Activated B cell treated with CpG ODN at 0.5 μM for 24 hours (primary cell): ENCODE measurements at places on chromosomes 11 and 22. TPM values are rescaled to one million over a fixed set of nuclear protein-coding genes. Genes with fewer than 3 reads are reported as not detected.

Gene SPINDOC
- 18.7 and 20.8 TPM in 2 replicates for total RNA-seq

Gene CCDC87
- 0.22 and 0.31 TPM in 2 replicates for total RNA-seq

Gene PARVA
- total RNA-seq = not detected in 2 replicates

Gene HMGXB4
- 22.5 and 24.8 TPM in 2 replicates for total RNA-seq

Gene SCGB1A1
- total RNA-seq = not detected in 2 replicates

Gene TCN2
- not detected in 2 replicates for total RNA-seq

Gene HSPB2
- total RNA-seq = not detected in 2 replicates

Gene C11orf65
- 0.69 and 1.7 TPM in 2 replicates for total RNA-seq

Gene CD82
- 728 and 770 TPM in 2 replicates for total RNA-seq

Gene EXPH5
- total RNA-seq = 0.27 and 0.29 TPM in 2 replicates

Gene CLMP
- total RNA-seq = not detected in 2 replicates

Gene CTSF
- 2.0 and 3.6 TPM in 2 replicates for total RNA-seq

Gene YAP1
- not detected in 2 replicates for total RNA-seq

Gene CRYBB3
- total RNA-seq = not detected in 2 replicates

DNA sequence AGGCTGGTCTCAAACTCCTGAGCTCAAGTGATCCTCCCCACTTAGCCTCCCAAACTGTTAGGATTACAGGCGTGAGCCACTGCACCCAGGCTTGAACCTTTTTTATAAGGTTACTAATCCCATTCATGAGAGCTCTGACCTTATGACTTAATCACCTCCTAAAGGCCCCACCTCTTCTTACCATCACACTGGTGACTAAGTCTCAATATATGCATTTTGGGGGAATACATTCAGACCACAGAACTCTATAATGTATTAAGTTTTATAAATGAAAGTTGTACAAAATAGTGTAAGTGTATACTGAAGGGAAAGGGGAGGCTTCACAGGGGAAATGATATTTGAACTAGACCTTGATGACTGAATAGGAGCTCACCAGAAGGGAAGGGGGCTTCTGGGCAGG lies 28.4 kb upstream of the RBFOX2 start:
- no peaks in the 10 kb centered on the region for H3K36me3 ChIP-seq
- H3K4me3 ChIP-seq = no peak overlapping the region
- H3K27me3 ChIP-seq = peaks cover 16% of the 10 kb centered on the region

- H3K4me3 ChIP-seq = no peak overlapping the region
- no peaks in the 10 kb centered on the region for H3K4me1 ChIP-seq
- DNase-seq = no peak
- H3K36me3 ChIP-seq = no peaks in the 10 kb centered on the region
- H3K27ac ChIP-seq = no peak overlapping the region
- peaks cover 21% of the 10 kb centered on the region for H3K27me3 ChIP-seq
Observed at GRCh38 chr11:76846441-76846840, 14.3 kb upstream of the ACER3 start.

- no peaks in the 10 kb centered on the region for H3K27me3 ChIP-seq
- H3K4me3 ChIP-seq = no peak overlapping the region
- peaks cover 45% of the 10 kb centered on the region for H3K4me1 ChIP-seq
Observed at GRCh38 chr11:121417055-121417551, 35.0 kb upstream of the SORL1 start.

- peak within 1 kb of the TSS; percentile 95 for H3K27ac ChIP-seq
- no peaks in the 10 kb centered on the region for H3K27me3 ChIP-seq
- DNase-seq = peak; percentile 82
- H3K4me3 ChIP-seq = peak within 1 kb of the TSS; percentile 92
- H3K36me3 ChIP-seq = peaks cover 69% of the 10 kb centered on the region
- peaks cover 66% of the 10 kb centered on the region for H3K4me1 ChIP-seq
Observed at GRCh38 chr11:66069715-66070603, at the start of gene PACS1. Gene PACS1, plus strand, starts transcription at chr11:66070272. Its CDS starts 215 bp downstream, at chr11:66070487.

DNA sequence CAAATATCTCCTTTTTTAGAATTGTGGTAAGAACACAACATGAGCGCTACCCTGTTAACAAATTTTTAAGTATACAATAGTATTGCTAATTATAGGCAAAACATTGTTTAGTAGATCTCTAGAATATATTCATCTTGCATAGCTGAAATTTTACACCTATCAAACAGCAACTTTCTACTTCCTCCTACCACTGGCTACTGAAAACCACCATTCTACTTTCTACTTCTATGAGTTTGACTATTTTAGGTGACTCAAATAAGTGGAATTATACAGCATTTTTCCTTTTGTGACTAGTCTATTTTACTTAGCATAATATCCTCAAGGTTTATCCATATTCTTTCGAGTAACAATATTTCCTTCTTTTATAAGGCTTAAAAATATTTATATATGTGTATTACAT lies 128.4 kb downstream of the FAM76B start:
- H3K27me3 ChIP-seq = peaks cover 2% of the 10 kb centered on the region
- DNase-seq = no peak
- no peak overlapping the region for H3K4me3 ChIP-seq

DNA sequence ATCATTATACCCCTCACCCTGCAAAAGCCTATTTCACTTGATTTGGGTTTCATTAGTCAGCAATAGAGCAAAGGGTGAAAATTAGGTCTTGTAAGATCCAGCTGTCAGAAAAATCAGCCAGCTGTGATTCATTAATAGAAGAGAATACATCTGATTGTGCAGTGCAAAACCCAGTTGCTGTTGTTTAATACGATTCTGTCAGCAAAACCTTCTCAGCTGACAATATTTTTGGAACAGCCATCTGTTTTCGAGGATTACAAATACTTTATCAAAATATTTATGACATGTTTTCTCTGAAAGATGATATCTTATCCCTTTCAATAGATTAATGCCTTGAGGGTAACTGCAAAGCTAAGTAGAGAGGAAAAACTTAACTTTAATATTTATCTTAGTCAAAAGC lies 1354.0 kb upstream of the RAG2 start:
- no peaks in the 10 kb centered on the region for H3K27me3 ChIP-seq
- H3K4me1 ChIP-seq = no peaks in the 10 kb centered on the region
- no peak for DNase-seq
- H3K36me3 ChIP-seq = no peaks in the 10 kb centered on the region
- no peak overlapping the region for H3K4me3 ChIP-seq
- no peak overlapping the region for H3K27ac ChIP-seq

DNA sequence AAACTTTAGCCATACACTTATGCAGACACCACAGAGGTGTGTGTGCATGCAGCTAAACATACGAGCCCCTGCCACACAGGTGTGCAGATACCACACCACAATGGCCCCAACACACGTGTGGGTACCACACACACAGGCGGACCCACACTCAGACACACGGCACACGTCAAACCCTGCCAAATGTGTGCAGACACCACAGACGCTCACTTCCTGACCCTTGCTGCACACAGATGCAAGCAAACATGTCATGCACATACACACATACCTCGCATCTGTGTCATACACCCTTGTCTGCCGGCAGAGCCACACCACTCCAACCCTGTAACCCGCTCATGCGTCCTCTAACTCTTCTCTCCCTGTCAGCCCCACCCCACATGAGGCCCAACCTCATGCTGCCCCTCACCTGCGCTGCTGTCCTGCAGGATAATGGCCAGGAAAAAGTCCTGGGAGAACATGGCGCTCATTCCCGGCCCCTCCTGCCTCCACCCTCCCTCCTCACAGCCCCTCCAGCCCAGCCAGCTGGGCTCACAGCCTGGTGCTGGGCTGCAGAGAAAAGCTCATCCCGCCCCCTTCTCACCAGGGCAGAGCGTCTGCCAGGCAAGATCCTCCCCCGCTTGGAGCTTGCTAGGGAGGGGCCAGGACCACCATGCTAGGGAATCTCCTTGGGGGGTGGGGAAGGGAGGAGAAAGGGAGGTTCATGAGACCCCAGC lies 14.2 kb downstream of the SMPD1 start:
- H3K27ac ChIP-seq = no peak overlapping the region
- H3K4me1 ChIP-seq = peaks cover 56% of the 10 kb centered on the region
- H3K27me3 ChIP-seq = no peaks in the 10 kb centered on the region
- no peak for DNase-seq
- no peak overlapping the region for H3K4me3 ChIP-seq
- H3K36me3 ChIP-seq = peaks cover 10% of the 10 kb centered on the region

DNA sequence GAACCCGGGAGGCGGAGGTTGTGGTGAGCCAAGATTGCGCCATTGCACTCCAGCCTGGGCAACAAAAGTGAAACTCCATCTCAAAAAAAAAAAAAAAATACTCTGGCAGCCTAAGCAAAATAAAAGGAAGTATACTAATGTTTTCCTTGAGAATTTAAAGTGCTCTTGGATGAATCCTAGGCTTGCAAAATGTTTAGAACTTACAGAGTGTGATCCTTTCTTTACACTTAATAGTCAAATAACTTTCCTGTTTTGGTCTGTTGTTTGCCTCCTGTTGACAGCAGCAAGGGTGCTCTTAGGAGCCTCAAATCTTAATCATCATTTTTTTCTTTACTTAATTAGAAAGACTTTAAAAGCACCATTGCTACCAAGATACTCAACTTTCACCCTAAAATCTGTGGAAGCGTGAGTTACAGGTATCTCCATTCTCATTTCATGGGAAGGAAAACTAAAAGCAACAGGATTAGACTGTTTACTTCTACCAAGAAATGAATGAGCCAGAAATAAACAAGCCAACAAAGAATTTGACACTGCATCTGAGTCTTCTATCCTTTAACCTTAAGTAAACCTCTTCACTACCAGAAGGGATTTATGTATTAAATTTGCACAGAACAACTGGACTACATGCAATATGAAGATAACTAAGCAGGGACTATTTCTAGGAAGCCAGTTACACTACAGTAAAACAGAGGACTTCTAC lies 38.7 kb upstream of the CRTAM start:
- peaks cover 7% of the 10 kb centered on the region for H3K36me3 ChIP-seq
- no peak overlapping the region for H3K27ac ChIP-seq
- peaks cover 22% of the 10 kb centered on the region for H3K4me1 ChIP-seq
- no peaks in the 10 kb centered on the region for H3K27me3 ChIP-seq
- no peak overlapping the region for H3K4me3 ChIP-seq

DNA sequence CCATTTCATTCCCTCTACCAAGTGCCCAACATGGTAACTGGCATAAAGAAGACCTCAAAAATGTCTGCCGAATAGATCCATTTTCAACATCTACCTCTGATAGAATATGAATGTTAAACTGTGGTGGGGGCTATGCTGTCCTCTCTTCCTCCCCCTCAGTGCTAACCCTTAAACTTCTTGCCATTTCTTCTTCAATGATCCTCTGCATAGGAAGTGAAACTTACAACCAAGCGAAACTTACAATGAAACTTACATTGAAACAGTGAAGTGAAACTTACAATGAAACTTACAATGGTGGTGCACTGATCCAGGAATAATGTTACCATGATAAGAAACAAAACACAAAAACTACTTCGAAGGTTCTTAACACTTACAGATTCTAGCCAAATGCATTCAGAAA lies 4.7 kb downstream of the RTCB start:
- H3K27me3 ChIP-seq = no peaks in the 10 kb centered on the region
- H3K4me1 ChIP-seq = peaks cover 59% of the 10 kb centered on the region
- peak overlapping the region; percentile 47 for H3K4me3 ChIP-seq
- DNase-seq = no peak
- H3K36me3 ChIP-seq = peaks cover 80% of the 10 kb centered on the region
- H3K27ac ChIP-seq = peak overlapping the region; percentile 84

DNA sequence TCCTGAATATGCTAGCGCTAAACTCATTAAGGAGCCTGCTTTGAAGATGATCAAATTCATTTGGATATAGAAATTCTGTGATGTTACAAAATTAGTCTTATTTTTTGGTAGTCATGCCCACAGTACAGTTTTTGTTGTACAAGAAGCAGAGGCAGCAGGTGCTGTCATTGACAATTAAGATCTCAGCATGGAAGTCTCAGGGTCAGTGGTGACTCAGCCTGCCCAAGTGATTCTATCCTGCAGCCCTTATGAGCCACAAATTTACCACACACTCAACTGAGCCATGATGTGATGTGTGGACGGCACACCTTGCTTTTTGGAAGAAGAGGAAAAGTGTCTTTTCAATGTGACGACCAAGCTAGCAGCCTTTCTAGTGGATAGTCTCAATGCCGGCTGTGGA lies 153.6 kb upstream of the SORL1-AS1 start:
- no peaks in the 10 kb centered on the region for H3K4me1 ChIP-seq
- no peak overlapping the region for H3K27ac ChIP-seq
- H3K4me3 ChIP-seq = no peak overlapping the region

- no peak overlapping the region for H3K4me3 ChIP-seq
- H3K27me3 ChIP-seq = no peaks in the 10 kb centered on the region
- H3K36me3 ChIP-seq = peaks cover 7% of the 10 kb centered on the region
- no peaks in the 10 kb centered on the region for H3K4me1 ChIP-seq
Observed at GRCh38 chr22:19822301-19823117, 32.2 kb downstream of the GNB1L start.

GRCh38 chr11:93766504-93766903 lies 17.6 kb upstream of the MED17 start:
- peaks cover 20% of the 10 kb centered on the region for H3K36me3 ChIP-seq
- no peak for DNase-seq
- no peak overlapping the region for H3K27ac ChIP-seq
- no peaks in the 10 kb centered on the region for H3K4me1 ChIP-seq
- no peak overlapping the region for H3K4me3 ChIP-seq
- H3K27me3 ChIP-seq = no peaks in the 10 kb centered on the region

DNA sequence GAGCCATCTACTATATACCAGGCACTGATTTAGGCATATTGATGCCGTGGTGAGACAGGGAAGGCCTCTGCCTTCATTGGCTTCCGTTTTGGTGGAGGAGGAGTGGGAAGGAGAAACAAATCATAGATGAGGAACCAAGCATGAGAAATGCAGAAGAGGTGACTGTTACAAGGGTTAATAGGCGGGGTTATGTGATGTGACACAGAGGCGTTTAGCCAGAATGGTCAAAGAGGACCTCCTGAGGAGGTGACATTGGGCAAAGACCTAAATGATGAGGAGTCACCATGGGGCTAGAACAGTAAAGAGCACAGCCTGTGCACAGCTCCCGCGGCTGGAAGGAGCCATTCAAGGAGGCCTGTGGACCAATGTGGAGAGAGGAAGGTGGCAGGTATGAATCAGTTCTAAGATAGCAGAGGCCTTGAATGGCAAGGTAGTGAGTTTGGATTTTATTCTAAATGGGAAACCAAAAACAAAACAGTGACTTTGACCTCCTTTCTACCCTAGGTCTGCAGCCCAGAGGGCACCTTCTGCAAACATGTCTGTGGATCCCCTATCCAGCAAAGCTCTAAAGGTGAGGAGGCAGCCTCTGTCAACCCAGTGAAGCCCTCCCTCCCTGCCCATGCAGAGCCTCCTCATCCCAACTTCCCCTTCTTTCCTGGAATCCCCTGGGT lies 11.7 kb downstream of the MAFF start:
- peak overlapping the region; percentile 11 for H3K4me3 ChIP-seq
- H3K27ac ChIP-seq = no peak overlapping the region
- peaks cover 22% of the 10 kb centered on the region for H3K4me1 ChIP-seq

- H3K27me3 ChIP-seq = peaks cover 8% of the 10 kb centered on the region
- H3K27ac ChIP-seq = no peak overlapping the region
- peak; percentile 77 for DNase-seq
- H3K4me3 ChIP-seq = no peak overlapping the region
- H3K36me3 ChIP-seq = no peaks in the 10 kb centered on the region
- H3K4me1 ChIP-seq = peaks cover 7% of the 10 kb centered on the region
Observed at GRCh38 chr22:50030297-50031188, 18.0 kb upstream of the IL17REL start.

DNA sequence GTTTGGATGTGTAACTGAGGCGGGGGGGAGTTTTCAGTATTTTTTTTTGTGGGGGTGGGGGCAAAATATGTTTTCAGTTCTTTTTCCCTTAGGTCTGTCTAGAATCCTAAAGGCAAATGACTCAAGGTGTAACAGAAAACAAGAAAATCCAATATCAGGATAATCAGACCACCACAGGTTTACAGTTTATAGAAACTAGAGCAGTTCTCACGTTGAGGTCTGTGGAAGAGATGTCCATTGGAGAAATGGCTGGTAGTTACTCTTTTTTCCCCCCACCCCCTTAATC lies 2.3 kb downstream of the MALAT1 start:
- H3K27ac ChIP-seq = no peak overlapping the region
- peaks cover 52% of the 10 kb centered on the region for H3K4me1 ChIP-seq
- H3K36me3 ChIP-seq = peaks cover 30% of the 10 kb centered on the region
- no peaks in the 10 kb centered on the region for H3K27me3 ChIP-seq
- no peak overlapping the region for H3K4me3 ChIP-seq
- DNase-seq = no peak
